Testis (tissue), 5 donors: ENCODE measurements at places on chromosomes 6 and 20. TPM values are rescaled to one million over a fixed set of nuclear protein-coding genes. Genes with fewer than 3 reads are reported as not detected.

The SLC22A3 gene
- polyA plus RNA-seq: 6.9 TPM

DNA sequence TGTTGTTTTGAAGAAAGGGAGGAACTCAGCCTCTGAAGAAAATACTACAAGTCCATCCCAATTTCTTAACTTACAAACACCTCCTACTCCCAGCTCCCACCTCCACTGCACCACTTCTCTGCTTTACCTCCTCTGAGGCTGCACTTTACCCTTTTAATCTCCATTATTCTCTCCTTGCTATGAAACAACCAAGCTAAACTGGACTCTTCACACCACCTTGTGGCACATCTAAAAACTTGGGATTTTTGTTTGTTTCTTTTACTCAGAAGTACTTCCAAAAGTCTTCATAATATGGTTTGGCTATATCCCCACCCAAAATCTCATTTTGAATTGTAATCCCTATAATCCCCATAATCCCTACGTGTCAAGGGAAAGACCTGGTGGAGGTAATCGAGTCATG, 142.2 kb downstream of the MOXD1 start:
- H3K27me3 ChIP-seq: no peaks in the 10 kb centered on the region
- no peaks in the 10 kb centered on the region for H3K4me1 ChIP-seq
- no peak overlapping the region for H3K27ac ChIP-seq
- no peak overlapping the region for H3K4me3 ChIP-seq
- H3K36me3 ChIP-seq: no peaks in the 10 kb centered on the region

GRCh38 chr20:52332230-52332629, 140.7 kb upstream of the ZFP64 start:
- H3K4me1 ChIP-seq: no peaks in the 10 kb centered on the region
- no peak for DNase-seq
- no peak overlapping the region for H3K27ac ChIP-seq
- no peaks in the 10 kb centered on the region for H3K36me3 ChIP-seq
- no peaks in the 10 kb centered on the region for H3K27me3 ChIP-seq

GRCh38 chr6:148887181-148887580, 140.4 kb downstream of the UST start:
- peaks cover 6% of the 10 kb centered on the region for H3K4me1 ChIP-seq
- no peak overlapping the region for H3K27ac ChIP-seq
- no peaks in the 10 kb centered on the region for H3K36me3 ChIP-seq
- DNase-seq: no peak
- no peaks in the 10 kb centered on the region for H3K27me3 ChIP-seq
- no peak overlapping the region for H3K4me3 ChIP-seq

The PLN gene
- polyA plus RNA-seq: 15.2 TPM

The MYLK4 gene
- polyA plus RNA-seq: 0.62 TPM

GRCh38 chr6:150745896-150746295, 119.6 kb upstream of the MTHFD1L start:
- no peak overlapping the region for H3K4me3 ChIP-seq
- H3K36me3 ChIP-seq: no peaks in the 10 kb centered on the region
- peak; percentile 56 for DNase-seq
- H3K4me1 ChIP-seq: peaks cover 8% of the 10 kb centered on the region
- H3K27ac ChIP-seq: peak overlapping the region; percentile 31
- no peaks in the 10 kb centered on the region for H3K27me3 ChIP-seq

The LRRC73 gene
- 50.6 TPM for polyA plus RNA-seq

- no peak overlapping the region for H3K4me3 ChIP-seq
- H3K4me1 ChIP-seq: no peaks in the 10 kb centered on the region
- H3K27ac ChIP-seq: no peak overlapping the region
- no peaks in the 10 kb centered on the region for H3K36me3 ChIP-seq
Measured at GRCh38 chr6:159753081-159753872, 8.6 kb upstream of the ACAT2 start.

The SLC52A3 gene
- polyA plus RNA-seq: 130 TPM
